CD4-positive, alpha-beta T cell treated with Interleukin-15 for 4 hours (primary cell): ENCODE measurements at places on chromosomes 5 and 9.

- DNase-seq, result no peak
Measured at GRCh38 chr5:138873466-138874221, 1.5 kb downstream of the LRRTM2 start.

- no peak for DNase-seq
Measured at GRCh38 chr9:108339251-108339650, 516.5 kb downstream of the ACTL7B start.

DNA sequence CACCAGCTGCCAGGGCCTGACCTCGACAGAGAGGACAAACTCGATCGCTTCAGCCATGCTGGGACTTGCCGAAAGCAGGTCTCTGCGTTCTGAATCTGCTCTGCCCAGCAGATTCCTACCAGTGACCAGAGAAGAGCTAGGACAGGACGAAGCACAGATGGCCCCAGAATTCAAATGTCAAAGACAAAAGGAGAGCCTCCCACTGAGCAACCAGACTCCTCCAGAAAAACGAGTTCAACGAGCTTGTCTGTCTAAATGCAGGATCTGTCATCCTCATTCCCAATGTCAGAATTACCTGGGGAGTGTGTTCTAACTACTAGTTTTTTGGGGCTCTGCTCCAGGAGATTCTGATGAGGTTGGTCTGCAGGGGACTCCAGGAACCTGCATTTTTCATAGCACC, 13.4 kb downstream of the AK8 start:
- no peak for DNase-seq

- DNase-seq, result no peak
Measured at GRCh38 chr5:152329207-152329606, 75.9 kb downstream of the NMUR2 start.

DNA sequence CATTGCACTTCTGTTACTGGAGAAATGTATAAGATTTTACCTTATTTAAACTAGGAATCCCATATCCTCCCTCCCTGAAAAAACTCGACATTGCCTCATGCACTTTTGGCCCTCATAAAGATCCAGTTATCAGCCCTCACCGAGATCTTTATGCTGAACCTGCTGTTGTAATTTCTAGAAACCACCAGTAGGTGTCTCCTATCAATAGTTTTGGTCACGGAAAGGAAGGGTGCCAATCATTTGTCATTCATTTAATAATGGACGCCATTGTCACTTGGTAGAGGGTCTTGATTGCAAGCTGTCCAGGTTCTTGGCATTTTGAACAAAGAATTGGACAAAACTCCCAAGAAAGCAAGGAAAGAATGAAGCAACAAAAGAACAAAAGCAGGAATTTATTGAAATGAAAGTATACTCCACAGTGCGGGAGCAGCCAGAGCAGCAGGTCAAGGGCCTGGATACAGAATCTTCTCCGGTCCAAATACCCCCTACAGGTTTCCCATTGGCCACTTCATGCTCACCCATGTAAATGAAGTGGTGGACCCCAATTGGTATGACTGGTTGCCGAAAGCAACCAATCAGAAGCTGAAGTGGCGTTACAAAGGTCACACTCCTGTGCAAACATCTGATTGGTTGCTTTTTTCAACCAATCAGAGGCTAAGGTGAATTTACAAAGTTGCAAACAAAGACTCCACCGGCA, 524.3 kb downstream of the PSAT1 start:
- DNase-seq, result peak; percentile 31

GRCh38 chr9:33318781-33319180, 28.5 kb downstream of the NFX1 start:
- no peak for DNase-seq

GRCh38 chr9:7342736-7343135, 456.8 kb downstream of the DMAC1 start:
- DNase-seq, result no peak

DNA sequence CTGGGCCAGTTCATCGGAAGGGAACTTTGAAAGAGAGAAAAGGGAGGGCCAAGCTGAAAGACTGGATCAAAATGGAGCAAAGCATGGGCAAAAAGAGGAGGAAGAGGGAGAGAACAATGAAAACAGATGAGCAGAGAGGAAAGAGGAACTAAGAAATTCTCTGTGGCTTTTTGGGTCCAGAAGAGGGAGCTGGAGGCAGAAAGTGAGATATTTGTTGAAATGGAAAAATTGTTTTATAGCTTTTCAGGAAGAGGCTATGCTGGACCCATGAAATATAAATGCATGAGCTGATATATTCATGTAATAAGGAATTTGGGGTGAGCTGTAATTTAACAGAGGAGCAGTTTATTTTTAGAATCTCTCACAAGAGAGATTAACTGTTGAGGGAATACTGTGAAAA, 457.3 kb downstream of the DMAC1 start:
- no peak for DNase-seq

DNA sequence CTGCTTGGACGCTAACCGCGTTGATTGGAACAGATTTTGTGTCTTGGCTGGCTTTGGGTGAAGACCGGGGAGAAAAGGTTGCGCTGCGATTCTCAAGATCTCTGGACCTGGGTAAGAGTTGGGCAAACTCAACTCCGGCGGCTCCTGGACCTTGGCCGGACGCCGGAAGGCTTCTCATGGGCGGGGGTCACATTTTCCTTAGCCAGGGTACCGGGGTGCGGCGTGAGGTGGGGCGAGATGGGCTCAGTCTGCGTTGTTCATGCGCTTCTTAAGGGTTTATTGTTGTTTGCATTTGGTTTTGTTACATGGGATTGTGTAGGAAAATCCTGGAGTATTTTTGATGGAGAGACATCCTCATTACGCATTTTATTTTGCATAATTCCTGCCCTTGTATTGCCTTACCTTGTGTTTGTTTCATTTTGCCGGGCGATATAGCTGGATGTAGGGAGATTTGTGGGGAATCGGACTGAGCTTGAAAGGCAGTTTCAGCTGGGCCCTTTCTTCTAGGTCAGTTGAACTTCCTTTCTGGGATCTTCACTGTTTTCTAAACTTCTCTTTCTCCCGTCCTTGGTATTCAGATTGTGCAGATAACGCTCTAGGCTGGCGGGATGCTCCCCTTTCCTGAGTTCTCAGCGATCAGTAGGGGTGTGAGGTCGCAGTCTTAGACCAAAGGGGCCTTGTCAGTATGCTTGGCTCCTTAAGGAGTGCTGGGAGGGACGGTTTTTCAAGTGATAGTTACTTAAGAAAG, 524 bp downstream of the MEGF10 start:
- DNase-seq, result no peak

DNA sequence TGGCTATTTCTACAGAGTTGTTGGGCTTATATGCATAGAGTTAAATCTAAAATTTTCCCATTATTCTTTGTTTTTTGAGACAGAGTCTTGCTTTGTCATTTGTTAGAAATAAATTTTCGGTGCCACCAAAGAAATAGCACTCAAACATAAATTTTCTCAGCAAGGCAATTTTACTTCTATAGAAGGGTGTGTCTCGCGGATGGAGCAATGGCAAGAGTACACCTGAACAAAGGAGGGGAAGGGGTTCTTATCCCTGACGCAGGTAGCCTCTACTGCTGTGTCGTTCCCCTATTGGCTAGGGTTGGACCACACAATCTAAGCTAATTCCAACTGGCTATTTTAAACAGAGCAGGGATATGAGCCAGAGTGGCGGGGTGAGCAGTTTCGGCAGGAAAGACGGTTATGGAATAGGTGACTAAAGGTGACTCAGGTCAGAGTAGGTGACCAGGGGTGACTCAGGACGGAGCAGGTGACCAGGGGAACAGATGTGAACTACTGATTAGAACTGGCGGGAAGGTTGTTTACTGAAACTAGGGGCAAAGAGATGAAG, 57.2 kb downstream of the C9orf85 start:
- DNase-seq, result no peak

DNA sequence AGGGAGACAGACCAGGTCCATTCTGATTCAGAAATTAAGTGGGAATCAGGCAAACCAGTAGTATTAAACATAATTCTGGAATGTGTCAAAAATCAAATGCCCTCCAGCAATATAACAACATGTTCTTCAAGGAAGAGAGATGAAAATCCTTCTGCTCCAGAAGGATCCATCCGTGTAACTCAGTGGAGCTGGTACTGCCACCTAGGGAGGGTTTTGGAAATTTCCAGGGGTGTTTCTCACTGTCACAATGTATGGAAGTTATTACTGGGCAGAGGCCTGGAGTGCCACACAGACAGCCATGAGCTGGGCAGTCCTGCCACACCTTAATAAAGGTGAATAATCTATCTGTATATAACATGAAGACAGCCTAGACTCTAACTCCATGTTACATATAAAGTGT, 87.5 kb downstream of the TTLL11 start:
- DNase-seq, result no peak

DNA sequence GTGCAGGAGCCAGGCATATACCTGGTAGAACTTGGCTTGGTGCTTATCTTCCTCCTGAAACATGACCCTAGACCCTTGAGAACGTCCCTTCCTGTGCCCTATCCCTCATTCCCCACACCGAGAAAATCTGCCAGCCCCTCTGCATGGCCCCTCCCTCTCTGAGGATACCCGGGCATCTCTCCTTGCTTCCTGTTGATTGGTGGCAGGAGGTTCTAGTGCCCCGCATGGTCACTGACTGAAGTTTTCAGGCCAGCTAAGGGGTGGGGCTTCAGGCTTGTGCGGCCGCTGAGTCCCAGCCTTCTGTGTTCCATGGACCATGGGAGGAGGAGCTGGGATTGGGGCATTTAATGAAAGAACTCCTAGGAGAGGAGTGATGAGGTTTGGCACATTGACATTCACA, 22.8 kb downstream of the IGIP start:
- no peak for DNase-seq
